ENCODE measurements at places on chromosomes 3 and 15. TPM values are rescaled to one million over a fixed set of nuclear protein-coding genes. Genes with fewer than 3 reads are reported as not detected.

GRCh38 chr3:20079621-20080020 lies 39.4 kb downstream of the KAT2B start:
- peaks cover 36% of the 10 kb centered on the region for H3K4me1 ChIP-seq
- no peak overlapping the region for H3K4me3 ChIP-seq
- DNase-seq: no peak

- H3K36me3 ChIP-seq: no peaks in the 10 kb centered on the region
- H3K4me3 ChIP-seq: no peak overlapping the region
- H3K27me3 ChIP-seq: no peaks in the 10 kb centered on the region
Measured at GRCh38 chr3:110243081-110243480, 828.5 kb upstream of the NECTIN3 start.

GRCh38 chr3:37114251-37115145 lies 59.9 kb downstream of the LRRFIP2 start:
- no peaks in the 10 kb centered on the region for H3K36me3 ChIP-seq
- H3K27ac ChIP-seq: no peak overlapping the region
- no peak for DNase-seq
- no peaks in the 10 kb centered on the region for H3K4me1 ChIP-seq
- H3K4me3 ChIP-seq: no peak overlapping the region

Gene EPHA6
- not detected for total RNA-seq

Gene SCN11A
- total RNA-seq: 0.05 TPM

Gene MORC1
- total RNA-seq: not detected

GRCh38 chr3:34053626-34054025 lies 255.2 kb downstream of the PDCD6IP start:
- peaks cover 5% of the 10 kb centered on the region for H3K27me3 ChIP-seq
- H3K27ac ChIP-seq: no peak overlapping the region
- H3K4me3 ChIP-seq: no peak overlapping the region
- H3K36me3 ChIP-seq: peaks cover 1% of the 10 kb centered on the region
- no peaks in the 10 kb centered on the region for H3K4me1 ChIP-seq

- peaks cover 13% of the 10 kb centered on the region for H3K4me1 ChIP-seq
- DNase-seq: no peak
- no peak overlapping the region for H3K27ac ChIP-seq
- no peaks in the 10 kb centered on the region for H3K36me3 ChIP-seq
- H3K4me3 ChIP-seq: no peak overlapping the region
Measured at GRCh38 chr3:8767256-8767666, 2.2 kb downstream of the OXTR start.

GRCh38 chr15:80703081-80703480 lies 8.0 kb downstream of the ABHD17C start:
- peaks cover 8% of the 10 kb centered on the region for H3K4me1 ChIP-seq
- no peaks in the 10 kb centered on the region for H3K36me3 ChIP-seq
- H3K4me3 ChIP-seq: no peak overlapping the region

GRCh38 chr15:59998305-59998949 lies 5.7 kb upstream of the FOXB1 start:
- no peak overlapping the region for H3K4me3 ChIP-seq
- peaks cover 89% of the 10 kb centered on the region for H3K27me3 ChIP-seq
- peaks cover 16% of the 10 kb centered on the region for H3K4me1 ChIP-seq
- peaks cover 14% of the 10 kb centered on the region for H3K36me3 ChIP-seq
- no peak overlapping the region for H3K27ac ChIP-seq
- no peak for DNase-seq

- H3K27ac ChIP-seq: no peak overlapping the region
- H3K4me1 ChIP-seq: peaks cover 4% of the 10 kb centered on the region
- H3K27me3 ChIP-seq: peaks cover 4% of the 10 kb centered on the region
Measured at GRCh38 chr15:81047928-81048327, 47.2 kb downstream of the TLNRD1 start.

DNA sequence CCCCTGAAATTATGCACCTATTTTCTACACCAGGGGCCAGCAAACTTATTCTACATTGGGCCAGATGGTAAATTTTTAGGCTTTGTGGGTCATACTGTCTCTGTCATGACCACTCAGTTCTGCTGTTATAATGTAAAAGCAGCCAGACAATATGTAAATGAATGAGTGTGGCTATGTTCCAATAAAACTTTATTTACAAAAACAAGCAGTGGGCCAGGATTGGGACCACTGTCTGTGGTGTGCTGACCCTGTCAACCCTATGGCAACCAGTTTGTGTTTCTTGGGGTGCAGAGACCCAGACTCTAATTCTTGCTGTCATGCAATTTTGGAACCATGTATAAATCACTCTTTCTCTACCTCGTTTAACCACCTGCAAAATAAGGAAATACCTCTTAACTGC lies 74.7 kb downstream of the LRIG1 start:
- peaks cover 3% of the 10 kb centered on the region for H3K4me1 ChIP-seq
- DNase-seq: no peak
- H3K4me3 ChIP-seq: no peak overlapping the region
- peaks cover 2% of the 10 kb centered on the region for H3K27me3 ChIP-seq
- no peak overlapping the region for H3K27ac ChIP-seq
- peaks cover 14% of the 10 kb centered on the region for H3K36me3 ChIP-seq

GRCh38 chr15:101811902-101812301 lies at the start of gene OR4F15:
OR4F15 (plus strand) TSS chr15:101812202; CDS start chr15:101818187, 5,985 bp downstream.
- H3K27me3 ChIP-seq: peaks cover 51% of the 10 kb centered on the region
- H3K4me1 ChIP-seq: no peaks in the 10 kb centered on the region
- no peaks in the 10 kb centered on the region for H3K36me3 ChIP-seq
- H3K27ac ChIP-seq: no peak within 1 kb of the TSS
- no peak for DNase-seq

DNA sequence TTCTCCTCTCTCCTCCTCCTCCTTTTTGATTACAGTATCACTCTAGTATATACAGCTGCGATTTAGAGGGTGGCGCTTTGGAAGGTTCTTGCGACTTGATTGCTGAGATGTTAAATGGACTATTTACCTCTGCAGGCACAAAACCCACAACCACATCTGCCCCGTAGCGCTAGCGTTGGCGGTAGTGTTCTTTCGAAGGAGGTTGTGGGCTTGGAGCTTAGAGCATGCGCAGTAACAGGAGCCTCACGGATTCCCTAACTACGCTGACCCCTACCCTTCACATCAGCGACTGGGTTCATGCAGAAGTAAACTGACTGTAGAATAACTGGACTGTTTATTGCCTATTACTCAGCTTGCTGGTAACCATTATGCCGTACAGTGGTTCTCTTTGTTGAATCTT lies 58.0 kb downstream of the CGGBP1 start:
- H3K27ac ChIP-seq: no peak overlapping the region
- H3K27me3 ChIP-seq: no peaks in the 10 kb centered on the region
- peaks cover 11% of the 10 kb centered on the region for H3K4me1 ChIP-seq
- no peaks in the 10 kb centered on the region for H3K36me3 ChIP-seq
- H3K4me3 ChIP-seq: no peak overlapping the region

- no peak for DNase-seq
- no peaks in the 10 kb centered on the region for H3K4me1 ChIP-seq
Measured at GRCh38 chr3:147518465-147518864, 109.3 kb downstream of the ZIC1 start.

DNA sequence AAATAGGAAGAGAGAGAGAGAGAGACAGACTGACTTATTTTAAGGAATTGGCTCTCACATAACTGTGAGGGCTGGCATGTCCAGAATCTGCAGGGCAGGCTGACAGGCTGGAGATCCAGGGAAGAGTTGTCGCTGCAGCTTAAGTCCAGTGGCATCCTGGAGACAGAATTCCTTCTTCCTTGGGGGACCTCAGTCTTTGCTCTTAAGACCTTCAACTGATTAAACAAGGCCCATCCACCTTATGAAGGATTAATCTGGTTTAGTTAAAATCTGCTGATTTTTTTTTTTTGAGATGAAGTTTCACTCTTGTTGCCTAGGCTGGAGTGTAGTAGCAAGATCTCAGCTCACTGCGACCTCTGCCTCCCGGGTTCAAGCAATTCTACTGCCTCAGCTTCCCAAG lies 128.0 kb upstream of the ALDH1A3 start:
- H3K4me1 ChIP-seq: no peaks in the 10 kb centered on the region
- peaks cover 15% of the 10 kb centered on the region for H3K36me3 ChIP-seq
- H3K4me3 ChIP-seq: no peak overlapping the region
- no peak for DNase-seq

GRCh38 chr3:16200411-16200810 lies 25.9 kb downstream of the GALNT15 start:
- DNase-seq: no peak
- H3K27me3 ChIP-seq: peaks cover 24% of the 10 kb centered on the region

Gene GPR62
- total RNA-seq: not detected

Gene SLC12A8
- 4.7 TPM for total RNA-seq

GRCh38 chr3:167445491-167445890 lies 28.4 kb downstream of the SERPINI2 start:
- no peak for DNase-seq
- no peaks in the 10 kb centered on the region for H3K36me3 ChIP-seq
- no peaks in the 10 kb centered on the region for H3K27me3 ChIP-seq
- no peaks in the 10 kb centered on the region for H3K4me1 ChIP-seq

DNA sequence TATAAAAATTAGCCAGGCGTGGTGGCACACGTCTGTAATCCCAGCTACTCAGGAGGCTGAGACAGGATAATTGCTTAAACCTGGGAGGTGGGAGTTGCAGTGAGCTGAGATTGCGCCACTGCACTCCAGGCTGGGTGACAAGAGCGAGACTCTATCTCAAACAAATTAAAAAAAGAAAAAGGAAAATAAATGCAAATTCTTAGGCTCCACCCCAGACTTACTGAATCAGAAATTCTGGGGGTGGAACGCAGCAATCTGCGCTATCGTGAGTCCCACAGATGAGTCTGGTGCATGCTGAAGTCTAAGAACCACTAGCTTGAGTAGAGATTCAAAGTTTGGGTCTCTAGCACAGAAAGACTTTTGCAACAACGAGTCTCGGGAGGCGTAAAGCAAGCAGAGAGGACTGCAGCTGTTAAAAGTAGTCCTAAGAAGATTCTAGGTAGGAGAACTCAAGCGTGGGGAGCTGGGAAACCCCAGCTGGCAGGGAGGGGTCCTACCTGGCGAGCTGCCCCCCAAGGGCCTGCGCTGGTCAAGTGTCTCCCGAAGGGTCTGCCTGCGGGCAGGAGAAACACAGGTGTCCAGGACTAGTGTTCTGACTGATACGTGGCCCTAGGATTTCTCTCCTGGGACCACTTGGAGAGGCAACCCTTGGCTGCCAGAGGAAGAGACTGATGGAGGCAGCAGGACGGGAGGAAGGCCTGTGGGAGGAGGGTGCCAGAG lies 21.9 kb downstream of the CEP19 start:
- H3K27me3 ChIP-seq: no peaks in the 10 kb centered on the region
- H3K4me3 ChIP-seq: no peak overlapping the region
- peaks cover 20% of the 10 kb centered on the region for H3K4me1 ChIP-seq
- DNase-seq: no peak

Gene TGM4
- total RNA-seq: not detected

DNA sequence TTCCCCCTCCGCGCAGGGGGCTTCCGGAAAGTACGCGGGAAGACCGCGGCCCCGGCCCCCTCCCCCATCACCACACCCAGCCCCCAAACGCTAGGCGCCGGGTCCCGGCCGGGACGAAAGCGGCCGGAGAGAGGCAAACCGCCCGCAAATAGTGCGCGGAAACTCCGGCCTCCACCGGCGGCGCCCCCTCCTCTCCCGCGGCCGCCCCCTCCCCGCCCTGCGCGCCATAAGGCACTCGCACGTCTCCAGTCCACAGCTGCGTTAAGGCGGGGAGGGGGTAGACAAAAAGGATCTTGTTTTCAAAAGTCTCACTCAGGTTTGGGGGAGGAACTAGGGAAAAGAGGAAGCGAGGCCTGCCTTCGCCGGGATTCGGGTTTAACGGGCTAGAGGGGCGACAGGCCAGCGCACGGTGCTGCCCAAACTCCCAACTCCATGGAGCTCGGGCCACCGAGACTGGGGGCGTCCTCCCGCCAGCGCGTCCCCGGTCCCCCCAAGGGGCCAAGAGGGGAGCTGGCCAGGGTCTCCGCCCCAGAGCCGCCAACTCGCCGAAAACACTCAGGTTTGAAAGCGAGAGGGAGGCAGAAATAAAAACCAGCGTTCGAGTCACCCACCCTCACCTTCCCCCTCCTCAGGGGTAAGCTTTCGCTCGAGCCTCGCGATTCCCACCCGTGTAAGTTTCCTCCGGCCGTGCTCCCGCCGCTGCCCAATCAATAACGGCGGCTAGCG lies 1.8 kb downstream of the ANP32A start:
- DNase-seq: peak; percentile 64
- peak overlapping the region; percentile 98 for H3K4me3 ChIP-seq
- no peaks in the 10 kb centered on the region for H3K27me3 ChIP-seq
- peaks cover 6% of the 10 kb centered on the region for H3K36me3 ChIP-seq
- peak overlapping the region; percentile 93 for H3K27ac ChIP-seq

- peaks cover 5% of the 10 kb centered on the region for H3K36me3 ChIP-seq
- H3K4me3 ChIP-seq: peak overlapping the region; percentile 66
- H3K4me1 ChIP-seq: peaks cover 66% of the 10 kb centered on the region
- DNase-seq: peak; percentile 64
Measured at GRCh38 chr3:114299421-114299820, 5.6 kb downstream of the TIGIT start.

GRCh38 chr15:82768414-82769054 lies 37.3 kb downstream of the FSD2 start:
- no peak overlapping the region for H3K4me3 ChIP-seq
- no peak for DNase-seq
- H3K27ac ChIP-seq: no peak overlapping the region

Gene RAB43
- total RNA-seq: 50.7 TPM

- H3K36me3 ChIP-seq: peaks cover 4% of the 10 kb centered on the region
- peaks cover 8% of the 10 kb centered on the region for H3K27me3 ChIP-seq
- DNase-seq: no peak
- H3K27ac ChIP-seq: no peak overlapping the region
Measured at GRCh38 chr3:190867071-190867470, 4.6 kb upstream of the GMNC start.
